SK-N-SH (cell line): ENCODE measurements at places on chromosomes 5 and 9. TPM values are rescaled to one million over a fixed set of nuclear protein-coding genes. Genes with fewer than 3 reads are reported as not detected.

Gene DBH
- 0.92 and 1.2 TPM in 2 replicates for polyA plus RNA-seq

GRCh38 chr9:89274838-89275237, 36.2 kb upstream of the CKS2 start:
- H3K4me3 ChIP-seq = no peak overlapping the region
- H3K27ac ChIP-seq = no peak overlapping the region
- H3K27me3 ChIP-seq = no peaks in the 10 kb centered on the region
- DNase-seq = no peak
- H3K4me1 ChIP-seq = no peaks in the 10 kb centered on the region

GRCh38 chr9:116342061-116342460, 188.5 kb downstream of the PAPPA start:
- DNase-seq = no peak
- peaks cover 3% of the 10 kb centered on the region for H3K4me1 ChIP-seq
- H3K36me3 ChIP-seq = peaks cover 49% of the 10 kb centered on the region; the same call in 1 of the 2 replicates
- H3K27ac ChIP-seq = no peak overlapping the region
- H3K27me3 ChIP-seq = no peaks in the 10 kb centered on the region

DNA sequence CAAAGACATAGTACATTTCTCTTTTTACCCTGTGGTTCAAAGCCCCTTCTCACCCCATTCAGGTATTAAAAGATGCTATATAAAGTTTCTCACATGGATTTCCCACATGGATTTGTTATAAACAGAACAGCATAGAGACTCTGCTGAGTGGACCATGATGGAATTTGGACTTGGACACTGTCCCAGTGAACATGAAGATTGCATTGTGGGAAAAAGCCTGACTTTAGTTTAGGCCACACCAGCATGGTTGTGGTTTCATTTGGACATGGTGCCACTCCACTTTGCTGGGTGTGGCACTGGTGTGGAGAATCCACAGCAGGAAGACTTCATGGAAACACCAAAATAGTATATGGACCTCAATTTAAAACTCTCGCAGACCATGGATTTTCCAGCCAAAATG, 124.6 kb downstream of the ARHGAP26 start:
- H3K4me1 ChIP-seq = peaks cover 11% of the 10 kb centered on the region; the same call in 1 of the 2 replicates
- peaks cover 26% of the 10 kb centered on the region for H3K36me3 ChIP-seq
- DNase-seq = no peak
- no peaks in the 10 kb centered on the region for H3K27me3 ChIP-seq
- H3K27ac ChIP-seq = no peak overlapping the region

DNA sequence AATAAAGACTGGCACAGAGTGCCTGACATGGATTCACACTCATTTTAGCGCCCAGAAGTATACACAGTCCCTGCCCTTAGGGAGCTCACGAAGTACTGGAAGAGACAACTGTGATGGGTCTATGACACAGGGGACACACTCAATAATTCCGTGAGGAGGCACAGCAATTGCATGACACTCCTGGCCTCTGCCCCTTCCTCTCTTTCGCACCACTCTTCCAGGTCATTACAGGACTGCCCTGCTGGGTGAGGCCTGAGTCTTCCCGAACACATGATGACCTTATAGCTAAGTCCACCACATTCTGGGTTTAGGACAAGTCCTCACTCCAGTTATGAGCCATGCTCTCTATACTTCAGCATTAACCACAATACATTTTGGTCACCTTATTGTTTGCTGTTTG, 134.7 kb downstream of the GNA14 start:
- H3K4me1 ChIP-seq = peaks cover 8% of the 10 kb centered on the region; the same call in 1 of the 2 replicates
- DNase-seq = no peak
- no peak overlapping the region for H3K27ac ChIP-seq
- H3K27me3 ChIP-seq = no peaks in the 10 kb centered on the region
- H3K4me3 ChIP-seq = no peak overlapping the region

GRCh38 chr9:4997631-4998030, 12.6 kb downstream of the JAK2 start:
- no peaks in the 10 kb centered on the region for H3K27me3 ChIP-seq
- H3K36me3 ChIP-seq = peaks cover 41% of the 10 kb centered on the region
- DNase-seq = no peak
- no peak overlapping the region for H3K27ac ChIP-seq

- H3K36me3 ChIP-seq = no peaks in the 10 kb centered on the region
- H3K27me3 ChIP-seq = peaks cover 79% of the 10 kb centered on the region
- no peak overlapping the region for H3K4me3 ChIP-seq
- H3K27ac ChIP-seq = no peak overlapping the region
- no peaks in the 10 kb centered on the region for H3K4me1 ChIP-seq
Observed at GRCh38 chr5:1446602-1447343, 1.5 kb upstream of the SLC6A3 start.

DNA sequence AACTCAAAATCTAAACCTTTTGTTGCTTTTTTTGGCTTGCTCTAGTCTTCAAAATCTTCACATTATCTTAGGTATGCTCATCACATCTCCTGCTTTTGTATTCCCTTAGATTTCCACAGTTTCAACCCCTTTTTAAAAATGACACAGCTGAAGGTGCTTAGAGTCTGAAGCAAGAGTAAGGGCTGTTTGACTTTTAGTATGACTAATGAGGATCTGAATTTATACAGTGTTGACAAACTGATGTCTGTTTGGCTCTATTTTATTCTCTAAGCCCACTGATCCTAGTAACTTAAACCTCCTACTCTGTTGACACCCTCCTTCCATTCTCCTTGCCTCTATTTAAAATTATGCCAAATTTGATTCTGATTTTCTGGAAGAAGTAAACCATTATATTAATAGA, 200.1 kb downstream of the MCTP1 start:
- no peak for DNase-seq
- no peak overlapping the region for H3K27ac ChIP-seq
- H3K27me3 ChIP-seq = no peaks in the 10 kb centered on the region
- H3K4me1 ChIP-seq = peaks cover 9% of the 10 kb centered on the region; the same call in 1 of the 2 replicates
- no peak overlapping the region for H3K4me3 ChIP-seq

- H3K36me3 ChIP-seq = no peaks in the 10 kb centered on the region
- H3K27me3 ChIP-seq = no peaks in the 10 kb centered on the region
- DNase-seq = no peak
Observed at GRCh38 chr9:91033797-91034196, 232.2 kb downstream of the SYK start.

DNA sequence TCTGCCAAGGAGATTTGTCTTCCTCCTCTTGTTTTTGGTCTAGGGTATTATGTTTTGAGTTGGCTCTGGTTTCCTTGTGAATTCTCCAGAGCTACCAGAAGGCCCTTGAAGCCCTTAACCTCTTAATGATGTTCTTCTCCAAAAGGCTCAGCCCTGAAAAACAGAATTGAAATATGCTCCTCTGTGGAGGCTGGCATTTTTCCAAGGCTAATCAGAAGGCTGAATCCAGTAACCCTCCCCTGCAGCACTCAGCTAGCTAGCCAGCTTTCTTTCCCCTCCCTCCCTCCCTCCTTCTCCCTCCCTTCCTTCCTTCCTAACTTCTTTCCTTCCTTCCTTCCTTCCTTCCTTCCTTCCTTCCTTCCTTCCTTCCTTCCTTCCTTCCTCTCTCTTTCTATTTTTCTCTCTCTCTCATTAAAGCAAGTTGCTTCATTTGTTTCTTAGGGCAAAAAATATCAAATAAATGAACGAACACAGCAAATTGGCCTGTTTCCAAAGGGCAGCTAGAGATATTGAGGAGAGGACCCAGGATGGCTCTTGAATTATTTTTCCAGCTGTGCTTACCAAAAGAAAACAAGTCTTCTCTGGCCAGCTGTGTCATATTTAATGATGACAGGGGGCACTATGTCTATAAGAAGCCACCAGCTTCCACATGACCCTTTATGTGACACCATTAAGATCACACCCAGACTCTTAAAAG, 38.7 kb downstream of the JAKMIP2 start:
- no peak overlapping the region for H3K4me3 ChIP-seq
- no peaks in the 10 kb centered on the region for H3K36me3 ChIP-seq
- no peaks in the 10 kb centered on the region for H3K27me3 ChIP-seq
- H3K27ac ChIP-seq = no peak overlapping the region
- H3K4me1 ChIP-seq = no peaks in the 10 kb centered on the region; the same call in none of the 2 replicates
